ENCODE measurements at places on chromosomes 3 and 15.

DNA sequence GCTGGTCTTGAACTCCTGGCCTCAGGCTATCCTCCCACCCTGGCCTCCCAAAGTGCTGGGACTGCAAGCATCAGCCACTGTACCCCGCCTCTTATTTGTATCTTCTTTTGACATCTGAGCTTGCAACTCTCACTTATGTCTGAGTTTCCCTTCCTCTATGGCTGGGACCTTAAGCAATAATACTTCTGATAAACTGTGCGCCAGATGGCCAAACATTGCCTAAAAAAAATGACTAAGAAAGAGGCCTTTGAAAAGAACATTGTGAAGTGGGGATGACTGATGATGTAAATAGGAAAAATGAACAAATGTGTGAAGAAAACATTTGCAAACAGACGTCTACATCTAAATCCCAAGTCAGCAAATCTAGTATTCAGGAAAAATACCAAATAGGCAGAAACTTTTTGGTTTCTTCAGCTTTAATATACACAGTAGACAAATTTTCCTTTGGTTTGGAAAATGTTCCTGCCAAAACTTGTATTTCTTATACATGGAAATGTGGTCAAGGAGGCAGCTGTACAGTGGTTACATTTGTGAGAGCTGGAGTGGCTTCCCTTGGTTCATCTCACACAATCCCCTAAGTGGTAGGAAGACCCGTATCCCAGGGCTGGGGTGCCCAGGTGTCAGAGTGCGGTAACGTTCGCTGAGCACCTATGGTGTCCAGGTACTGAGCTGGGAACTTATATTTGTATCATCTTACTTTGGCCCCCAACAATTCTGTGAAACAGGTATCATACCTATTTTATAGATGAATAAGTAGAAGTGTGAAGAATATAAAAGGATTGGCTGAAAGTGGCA lies 11.6 kb upstream of the TFRC start:
- no peak for DNase-seq

- DNase-seq, result no peak
Measured at GRCh38 chr15:89098281-89098680, 10.0 kb downstream of the ABHD2 start.

DNA sequence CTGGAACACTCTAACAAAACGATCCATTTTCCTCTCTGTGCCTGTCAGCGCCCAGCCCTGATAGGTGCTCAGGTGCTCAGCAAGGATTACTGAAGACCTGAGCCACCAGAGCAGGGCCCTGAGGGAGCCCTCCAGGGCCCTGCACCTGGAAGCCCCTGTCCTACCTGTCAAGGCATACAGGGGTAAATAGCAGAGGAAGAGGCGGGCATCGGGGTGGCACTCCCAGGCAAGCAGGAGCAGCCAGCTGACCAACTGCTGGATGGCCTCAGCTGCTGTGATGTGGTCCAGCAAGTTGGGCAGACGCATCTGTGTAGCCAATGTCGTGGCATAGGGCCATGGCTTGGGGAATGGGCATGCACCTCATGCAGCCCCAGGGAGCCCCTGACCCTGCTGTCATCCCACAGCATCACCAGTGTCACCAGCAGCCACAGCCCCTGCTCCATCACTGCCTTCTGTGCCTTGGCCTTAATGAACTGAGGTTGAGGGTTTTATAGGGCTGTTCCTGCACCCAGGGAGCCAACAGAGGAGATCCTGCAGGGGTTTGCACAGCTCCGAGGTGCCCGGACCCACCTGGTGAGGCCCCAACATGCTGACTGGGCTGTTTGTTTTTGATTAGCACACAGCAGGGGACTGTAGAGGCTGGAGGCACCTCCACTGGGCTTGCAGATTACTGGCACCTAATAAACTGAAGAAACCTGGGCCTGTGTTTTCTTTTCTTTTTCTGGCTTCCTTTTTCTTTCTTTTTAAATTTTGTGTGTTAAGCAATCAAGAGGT lies 7.9 kb upstream of the WDR6 start:
- DNase-seq, result no peak

DNA sequence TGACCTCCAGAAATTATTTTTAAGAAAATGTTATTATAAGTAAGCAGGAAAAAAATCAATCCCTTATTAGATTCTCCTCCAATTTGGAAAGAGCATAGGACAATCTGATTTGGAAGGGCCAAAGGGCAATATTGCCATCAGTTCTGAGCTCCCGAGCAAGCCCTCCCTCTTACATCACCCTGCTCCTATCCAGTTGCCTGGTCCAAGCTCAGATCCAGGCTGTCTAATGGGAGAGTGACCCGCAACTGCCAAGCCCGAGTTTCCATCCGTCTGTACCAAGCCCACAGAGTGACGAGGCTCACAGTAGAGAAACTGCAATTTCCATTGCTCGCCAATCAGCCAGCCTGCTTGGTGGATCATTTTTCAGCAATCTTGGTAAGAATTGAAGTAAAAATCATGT lies 187.7 kb downstream of the MEX3B start:
- DNase-seq, result no peak

- DNase-seq, result no peak
Measured at GRCh38 chr15:99708563-99708962, 24.7 kb downstream of the LYSMD4 start.

DNA sequence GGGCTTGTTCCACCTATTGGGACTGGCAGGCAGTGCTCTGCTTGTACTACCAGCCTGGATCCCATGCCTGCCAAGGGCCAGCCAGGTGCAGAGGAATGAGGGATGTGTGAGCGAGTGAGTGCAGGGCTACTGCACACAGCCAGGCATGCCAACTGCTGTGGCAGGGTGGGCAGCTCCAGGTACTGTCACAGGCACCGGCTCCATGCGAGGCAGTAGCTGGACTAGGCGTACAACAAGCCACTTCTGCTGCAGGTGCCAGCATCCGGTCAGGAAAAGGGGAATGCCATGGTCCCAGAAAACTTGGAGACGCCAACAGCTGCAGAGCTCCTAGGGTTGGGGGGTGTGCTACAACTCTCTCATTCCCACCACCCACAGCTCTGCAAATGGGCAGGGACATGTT lies 1356.7 kb downstream of the SI start:
- no peak for DNase-seq

DNA sequence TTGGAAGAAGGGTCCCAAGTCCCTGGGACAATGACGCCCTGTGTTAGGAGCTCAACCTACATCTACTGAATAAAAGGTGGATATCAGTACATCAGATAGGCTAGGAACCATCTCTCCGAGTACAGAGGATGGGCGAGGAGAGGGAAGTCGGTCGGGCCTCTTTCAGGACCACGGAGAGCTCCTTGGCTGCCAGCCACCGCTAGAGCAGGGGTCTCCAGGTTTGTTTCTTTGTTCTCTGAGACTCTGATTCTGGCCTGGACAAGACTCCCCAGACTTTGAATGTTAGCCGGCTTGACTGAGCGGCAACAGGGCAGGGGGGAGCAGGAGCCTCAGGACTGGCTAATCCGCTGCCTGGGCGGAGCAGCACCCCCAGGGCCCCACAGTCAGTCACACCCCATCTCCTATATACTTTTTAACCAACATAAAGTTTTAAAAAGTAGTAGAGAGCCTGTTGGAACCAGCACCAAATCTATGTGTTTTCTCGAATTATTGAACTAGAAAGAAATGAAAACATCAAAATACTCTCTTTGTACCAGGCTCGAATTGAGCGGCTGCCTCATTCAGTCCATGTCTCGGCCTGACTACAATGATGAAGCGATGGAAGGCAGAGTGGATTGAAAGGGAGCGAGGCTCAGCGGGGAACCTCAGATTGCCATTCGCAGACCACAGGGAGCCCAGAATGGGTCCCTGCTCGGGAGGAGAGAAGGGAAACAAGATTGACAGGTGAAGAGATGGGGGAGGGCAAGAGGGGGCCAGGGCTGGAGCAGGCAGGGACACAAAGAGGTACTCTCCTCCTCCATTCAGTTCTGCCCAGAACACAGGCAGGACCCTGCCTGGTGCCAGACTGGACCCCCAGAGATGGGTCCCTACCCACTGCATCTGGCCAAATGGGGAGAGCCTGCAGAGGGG lies 131.6 kb downstream of the TPRA1 start:
- DNase-seq, result no peak

DNA sequence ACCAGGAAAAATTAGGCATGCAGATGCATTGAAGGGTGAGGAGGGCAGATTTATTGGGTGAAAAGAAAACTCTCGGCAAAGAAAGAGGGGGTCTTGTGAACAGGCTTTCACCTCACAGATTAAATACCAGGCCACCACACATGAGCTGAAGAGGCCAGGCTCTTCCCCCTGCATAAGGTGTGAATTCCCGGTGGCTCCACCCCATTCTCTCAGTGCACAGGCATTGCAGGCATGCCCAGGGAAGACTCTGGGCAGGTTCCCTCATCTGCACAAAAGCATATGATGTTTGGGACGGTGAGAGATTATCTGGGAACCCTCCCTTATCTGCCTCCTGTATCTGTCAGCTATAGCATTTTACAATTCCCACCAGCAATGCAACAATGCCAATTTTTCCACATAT lies 7.2 kb upstream of the SLC35G2 start:
- DNase-seq, result no peak

GRCh38 chr3:66021731-66022131 lies 17.0 kb downstream of the MAGI1 start:
- DNase-seq, result no peak

DNA sequence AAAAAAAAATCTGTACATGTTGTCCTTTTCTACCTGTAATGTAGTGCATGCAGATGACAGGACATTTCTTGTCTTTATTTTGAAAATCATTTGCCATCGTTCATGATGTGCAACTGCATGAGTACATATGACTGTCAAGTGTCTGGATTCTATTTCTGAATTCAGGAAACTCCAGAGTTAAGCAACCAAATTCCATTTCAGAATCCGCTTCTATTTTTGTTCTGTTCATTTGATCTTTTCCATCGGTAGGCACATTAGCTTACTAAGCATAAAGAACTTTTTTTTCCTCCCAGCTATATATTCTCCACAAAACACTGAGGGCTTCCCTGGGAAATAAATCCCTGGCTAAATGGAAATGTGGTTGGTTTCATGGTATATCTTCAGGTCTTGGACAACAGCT lies 365.6 kb downstream of the PTPRG start:
- DNase-seq, result no peak

DNA sequence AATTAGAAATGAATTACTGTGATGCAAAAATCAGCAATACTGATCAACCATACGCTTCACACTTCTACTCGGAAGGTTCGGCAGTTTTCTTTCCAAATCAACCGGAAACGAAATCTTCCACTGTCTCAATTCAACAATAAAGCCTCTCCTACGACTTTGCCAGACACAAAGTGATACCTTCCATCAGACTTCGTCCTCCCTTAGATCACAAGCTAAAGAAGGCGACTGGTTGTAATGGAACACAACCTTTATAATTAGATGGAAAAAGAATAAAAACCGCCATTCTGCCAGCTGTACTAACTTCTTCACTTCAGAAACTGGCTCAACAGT lies 618 bp downstream of the PARL start:
- DNase-seq, result no peak

GRCh38 chr15:89423981-89424380 lies 72.4 kb downstream of the RHCG start:
- DNase-seq, result no peak

DNA sequence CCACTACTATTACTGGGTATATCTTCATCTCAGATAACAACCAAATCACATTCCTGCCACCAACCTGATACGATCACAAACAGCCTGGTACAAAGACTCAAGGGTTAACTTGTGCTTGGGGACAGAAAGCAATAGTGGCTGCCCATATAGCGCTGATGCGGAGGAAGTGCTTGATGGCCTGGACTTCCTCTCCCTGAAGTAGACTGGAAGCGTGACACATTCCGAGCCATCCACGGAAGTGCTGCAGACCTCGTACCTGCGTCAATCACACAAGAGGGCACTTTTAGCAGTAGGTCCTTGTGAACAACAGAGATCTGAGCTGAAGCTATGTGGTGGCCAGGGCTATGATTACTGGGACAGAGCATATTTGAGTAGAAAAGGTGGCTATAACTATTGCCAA lies 17.3 kb upstream of the C3orf62 start:
- no peak for DNase-seq

DNA sequence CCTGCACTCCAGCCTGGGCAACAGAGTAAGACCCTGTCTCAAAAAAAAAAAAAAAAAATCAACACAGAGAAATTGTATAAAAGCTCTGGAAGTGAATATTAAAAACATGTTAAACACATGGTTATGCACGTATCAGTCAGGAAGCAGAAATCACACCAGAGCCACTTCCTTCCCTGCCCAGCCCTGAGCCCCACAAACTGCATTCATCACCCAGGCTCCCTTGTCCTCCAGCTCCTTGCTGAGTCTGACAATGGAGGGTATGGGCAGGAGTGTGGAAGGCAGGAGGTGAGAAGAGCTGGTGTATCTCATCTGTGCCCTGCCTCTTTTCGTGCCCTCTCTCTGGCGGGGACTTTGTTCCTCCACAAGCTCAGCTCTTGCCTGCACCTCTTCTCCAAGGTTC lies 12.1 kb upstream of the LOXL1 start:
- no peak for DNase-seq

DNA sequence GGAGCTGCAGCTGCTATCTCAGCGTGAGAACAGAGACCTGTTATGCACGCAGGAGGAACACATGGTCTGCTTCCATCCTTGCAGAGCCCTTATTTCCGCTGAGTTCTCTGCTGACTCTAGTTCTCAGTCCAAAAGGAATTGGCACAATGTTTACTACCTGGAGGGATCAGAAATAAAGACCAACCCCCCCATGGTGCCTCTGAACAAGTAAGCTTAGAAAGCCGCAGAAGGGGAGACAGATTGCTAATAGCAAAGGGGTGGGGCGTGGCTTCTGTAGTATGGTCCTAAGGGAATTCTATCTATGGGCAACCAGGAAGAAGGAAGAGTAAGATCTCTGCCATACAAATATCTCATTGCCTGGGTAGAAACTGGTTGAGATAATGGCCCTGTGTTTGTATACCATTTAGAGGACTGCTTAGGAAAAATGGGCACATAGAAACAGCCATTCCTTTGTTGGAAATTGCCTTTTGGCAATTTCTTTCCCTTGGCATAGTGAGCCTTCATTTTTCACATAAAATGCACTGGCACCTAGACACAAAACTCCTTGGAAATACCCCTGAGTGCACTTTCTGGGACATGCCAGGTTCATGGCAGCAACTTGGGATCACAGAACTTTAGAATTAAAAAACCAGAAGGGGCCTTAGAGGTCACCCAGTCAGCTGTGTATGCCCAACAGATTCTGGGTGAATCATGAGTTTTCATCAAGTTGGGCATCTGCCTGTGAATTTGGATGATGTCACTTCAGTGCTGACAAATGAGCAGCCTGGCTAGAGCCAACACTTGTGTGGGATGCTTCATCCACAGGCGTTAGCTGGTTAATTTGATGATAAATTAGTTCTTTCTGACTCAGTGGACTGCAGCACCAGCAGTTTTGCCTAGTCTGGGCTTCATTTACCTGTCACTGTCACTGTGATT lies 57.4 kb upstream of the STXBP5L start:
- no peak for DNase-seq

GRCh38 chr3:128502712-128503111 lies 9.7 kb upstream of the GATA2 start:
- DNase-seq, result no peak

DNA sequence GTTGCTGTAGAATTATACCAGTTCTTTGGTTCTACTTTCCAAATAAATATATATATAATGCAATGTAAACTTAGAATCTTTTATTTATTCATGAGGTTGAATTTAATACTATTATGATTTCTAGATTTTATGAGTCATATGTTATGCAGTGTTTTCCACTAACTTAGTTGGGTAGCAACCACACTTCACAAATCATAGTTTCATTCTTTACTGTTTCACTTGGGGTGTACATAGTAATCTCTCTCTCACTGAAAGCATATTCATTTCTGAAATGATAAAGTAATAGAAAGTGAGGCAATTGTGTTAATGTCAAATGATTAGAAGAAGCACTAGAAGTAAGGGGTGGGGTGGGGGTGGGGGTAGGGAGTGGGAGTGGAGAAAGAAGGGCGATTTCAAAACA lies 52.6 kb downstream of the IQCH start:
- DNase-seq, result no peak
